Iris pigment epithelial cell (primary cell): ENCODE measurements at places on chromosomes 3 and 15.
A peak's percentile ranks its signal among the peaks of the same experiment; 100 is the strongest.

GRCh38 chr15:88658972-88659931, 20.4 kb downstream of the ISG20 start:
- DNase-seq, result peak; percentile 59

DNA sequence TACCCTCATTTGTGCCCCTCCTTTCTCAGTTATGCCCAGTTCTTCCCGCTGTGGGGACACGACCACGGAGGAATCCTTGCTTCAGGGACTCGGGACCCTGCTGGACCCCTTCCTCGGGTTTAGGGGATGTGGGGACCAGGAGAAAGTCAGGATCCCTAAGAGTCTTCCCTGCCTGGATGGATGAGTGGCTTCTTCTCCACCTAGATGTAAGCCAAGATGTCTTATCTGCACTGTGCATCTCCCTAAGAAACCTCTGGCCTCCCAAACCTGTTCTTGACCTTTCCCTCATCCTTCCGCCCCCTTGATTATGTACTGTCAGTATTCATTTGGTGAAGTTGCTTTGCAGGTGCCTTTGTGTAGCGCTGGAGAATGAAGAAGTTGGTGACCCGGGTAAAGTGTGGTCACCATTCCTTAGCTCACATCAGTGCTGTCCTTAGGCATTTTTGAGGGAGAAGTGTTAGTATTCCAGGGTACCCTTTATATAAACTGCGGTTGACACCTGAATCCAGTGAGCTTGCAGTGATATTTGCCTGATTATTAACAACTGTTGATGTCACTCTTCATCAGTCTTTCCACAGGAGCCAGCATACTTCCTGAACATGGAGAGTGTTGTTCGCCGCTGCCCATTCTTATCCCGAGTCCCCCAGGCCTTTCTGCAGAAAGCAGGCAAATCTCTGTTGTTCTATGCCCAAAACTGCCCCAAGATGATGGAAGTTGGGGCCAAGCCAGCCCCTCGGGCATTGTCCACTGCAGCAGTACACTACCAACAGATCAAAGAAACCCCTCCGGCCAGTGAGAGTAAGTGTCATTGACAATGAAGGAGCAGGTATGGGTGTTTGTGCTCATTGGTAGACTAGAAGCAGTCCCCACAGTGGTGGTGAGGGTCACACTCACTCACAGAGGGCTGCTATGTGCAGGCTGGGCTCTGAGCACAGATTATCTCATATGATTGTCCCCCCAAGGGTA, 966 bp downstream of the ALAS1 start:
- DNase-seq, result no peak

DNA sequence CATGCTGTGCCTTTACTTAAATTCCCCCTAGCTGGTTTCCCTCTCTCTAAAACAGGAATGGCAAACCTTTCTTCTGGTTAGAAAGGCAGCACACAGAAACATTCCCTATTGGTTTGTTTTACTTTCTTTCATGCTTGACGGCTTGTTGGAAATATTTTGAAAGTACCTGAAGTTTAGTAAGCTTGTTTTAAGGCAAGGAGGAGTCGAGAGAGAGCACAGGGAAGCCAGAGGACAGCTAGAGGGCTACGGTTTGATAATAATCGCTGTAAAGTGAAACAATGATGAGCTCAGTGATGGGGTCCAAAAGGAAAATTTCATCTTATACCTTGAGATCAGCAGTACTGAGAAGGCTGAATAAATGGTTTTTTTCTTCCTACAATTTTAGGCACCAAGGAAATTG, 64.1 kb downstream of the ATP13A4 start:
- DNase-seq, result no peak

DNA sequence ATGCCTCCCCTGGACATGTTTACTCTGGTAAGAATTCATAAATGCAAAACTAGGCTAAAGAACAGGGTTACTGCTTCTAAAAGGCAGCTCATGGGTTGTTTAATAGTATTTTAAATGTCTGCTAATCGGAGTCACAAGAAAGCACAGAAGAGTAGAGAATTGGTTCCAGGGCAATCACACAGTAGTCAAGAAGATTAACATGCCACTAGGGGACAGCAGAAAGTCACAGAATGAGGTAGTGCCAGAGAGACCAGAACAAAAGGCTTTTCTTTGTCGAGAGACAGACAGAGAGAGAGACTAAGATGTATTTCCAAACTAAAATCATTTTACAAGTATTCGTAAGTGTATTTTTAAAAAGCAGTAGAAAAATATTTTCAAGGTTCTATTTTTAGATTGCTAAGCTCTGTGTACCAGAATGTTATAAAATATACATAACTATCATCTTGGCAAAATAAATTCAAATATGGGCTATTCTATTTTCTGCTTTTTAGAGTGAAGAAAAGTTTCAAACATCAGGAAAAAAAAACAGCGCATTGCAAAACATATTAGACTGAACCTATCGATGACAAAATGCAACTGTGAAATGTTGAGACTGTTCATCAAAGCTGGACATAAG, 78.3 kb upstream of the CDIN1 start:
- peak; percentile 69 for DNase-seq

DNA sequence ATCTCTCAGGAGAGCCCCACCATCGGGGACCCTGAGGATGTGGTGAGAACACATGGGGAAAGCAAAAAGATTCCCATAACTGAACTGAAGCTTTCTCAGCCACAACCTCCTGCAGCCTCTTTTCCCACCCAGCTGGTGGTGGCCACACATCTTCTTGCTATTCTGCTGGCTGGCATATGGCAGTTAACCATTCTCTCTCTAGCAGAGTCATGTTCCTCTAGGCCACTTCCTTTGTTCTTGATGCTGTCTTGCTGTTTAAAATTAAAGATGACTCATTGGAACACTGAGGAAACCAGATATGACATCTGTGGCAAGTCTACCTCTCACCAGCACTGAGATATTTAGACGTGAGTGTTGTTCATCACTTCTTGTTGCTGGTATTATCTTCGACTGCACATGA, 180.3 kb upstream of the ROBO2 start:
- peak; percentile 12 for DNase-seq

DNA sequence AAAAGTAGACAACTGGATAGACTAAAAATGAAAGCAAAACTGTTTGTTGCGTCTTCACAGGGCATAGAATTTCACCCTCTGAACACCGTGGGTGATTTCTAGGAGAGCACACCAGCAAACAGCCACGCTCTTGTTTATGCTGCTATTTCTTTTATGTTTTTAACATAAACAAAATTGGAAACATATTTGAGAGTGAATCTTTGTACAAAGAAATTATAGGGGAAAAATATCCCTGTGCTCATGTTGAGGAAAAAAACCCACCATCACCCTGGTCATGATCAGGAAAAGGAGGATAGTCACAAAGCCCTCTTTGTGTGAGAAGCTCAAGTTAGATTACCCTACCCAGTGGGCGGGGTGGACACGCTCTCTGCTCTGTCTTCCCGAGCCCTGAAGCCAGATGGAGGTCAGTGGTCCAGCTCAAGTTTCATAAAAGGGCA, 313.3 kb downstream of the SATB1 start:
- no peak for DNase-seq

DNA sequence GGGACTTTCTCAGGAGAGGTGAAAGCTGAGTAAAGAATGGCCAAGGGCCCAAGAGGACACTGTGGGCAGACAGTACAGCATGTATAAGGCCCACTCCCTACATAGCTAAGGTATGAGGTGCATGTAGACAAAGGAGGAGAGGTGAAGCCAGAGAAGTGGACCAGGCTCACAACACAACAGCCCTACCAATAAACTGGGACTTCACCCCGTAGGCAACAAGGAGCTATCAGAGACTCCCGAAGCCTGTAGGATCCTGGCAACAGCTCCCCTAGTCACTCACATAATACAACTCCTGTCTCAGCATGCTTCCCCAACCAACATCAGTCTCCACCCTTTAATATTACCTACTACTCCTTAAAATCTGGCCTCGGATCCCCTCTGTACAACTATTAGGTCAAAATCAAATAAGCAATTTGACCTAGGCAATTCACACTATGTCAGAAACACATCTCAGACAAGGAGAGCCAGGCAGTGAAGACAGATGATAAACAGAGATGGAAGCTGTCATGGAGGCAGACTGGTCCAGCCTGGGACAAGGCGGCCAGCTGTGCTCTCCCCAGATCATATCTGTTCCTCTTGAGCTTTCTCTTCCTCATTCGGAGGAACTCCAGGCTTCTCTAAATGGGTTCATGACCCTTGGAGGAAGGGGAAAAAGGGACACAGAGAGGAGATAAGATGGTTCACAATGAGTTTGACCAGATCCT, 1.4 kb downstream of the XXYLT1 start:
- DNase-seq, result no peak

DNA sequence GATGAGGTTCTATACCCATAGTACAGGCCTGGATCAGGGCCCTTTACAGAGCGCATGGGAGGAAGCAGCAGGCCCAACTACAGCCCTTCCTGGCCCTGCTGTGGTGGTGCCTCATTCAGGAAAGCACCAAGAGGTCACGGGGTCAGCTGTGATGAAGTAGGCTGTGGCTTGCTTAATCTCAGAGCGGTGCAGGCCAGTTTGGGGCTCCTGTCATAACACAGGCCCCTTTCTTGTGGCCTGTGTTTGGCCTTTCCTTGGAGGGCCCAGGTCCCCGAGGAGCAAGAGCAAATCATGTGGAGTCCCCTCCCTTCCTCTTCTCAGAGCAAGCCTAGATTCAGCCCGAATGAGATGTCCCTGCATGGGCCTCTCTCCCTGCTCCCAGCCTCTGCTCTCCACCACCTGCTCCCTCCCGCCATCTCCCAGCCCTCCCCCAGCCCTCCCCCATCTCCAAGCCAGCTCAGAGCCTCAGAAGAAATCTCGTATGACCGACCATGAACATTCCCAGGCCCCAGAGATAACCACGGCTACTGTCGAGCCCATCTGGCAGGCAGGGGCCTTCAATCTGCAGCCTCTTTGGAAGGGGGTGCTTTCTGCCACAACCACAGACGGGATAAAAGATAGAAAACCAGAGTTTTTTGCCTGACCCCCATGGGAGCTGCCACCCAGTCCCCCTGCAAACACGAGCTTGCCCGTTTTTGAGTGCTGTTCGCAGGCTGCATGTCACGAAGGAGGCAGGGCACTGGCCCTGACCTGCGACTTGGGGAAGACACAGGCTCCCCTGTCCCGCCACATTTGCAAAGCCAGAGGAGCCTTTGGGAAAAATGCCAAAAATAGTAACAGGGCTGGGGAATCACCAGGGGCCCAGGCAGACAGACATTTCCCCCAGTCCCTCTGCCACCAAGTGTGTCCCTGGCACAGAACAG, 32.3 kb upstream of the DUSP7 start:
- peak; percentile 88 for DNase-seq

GRCh38 chr3:153379516-153379915, 217.5 kb downstream of the RAP2B start:
- no peak for DNase-seq

- peak; percentile 52 for DNase-seq
These were observed 174.8 kb upstream of the BCL6 start for GRCh38 chr3:187920030-187920429.

DNA sequence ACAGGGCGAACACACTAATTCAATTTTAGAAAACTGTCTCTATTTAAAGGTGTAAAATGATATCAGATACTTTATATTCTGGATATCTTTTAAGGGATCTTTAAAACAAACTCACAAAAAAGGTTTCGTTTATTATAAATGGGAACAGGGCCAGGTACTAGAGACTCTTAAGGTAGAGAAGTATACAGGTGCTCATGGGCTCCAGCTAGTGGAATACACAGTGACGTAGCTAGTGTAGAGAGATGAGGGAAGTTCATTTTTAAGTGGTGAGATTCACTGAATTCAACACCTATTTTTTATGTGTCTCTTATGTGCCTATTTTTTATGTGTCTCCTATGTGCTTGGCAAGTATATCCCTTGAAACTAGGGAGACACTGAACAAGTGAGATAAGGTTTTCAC, 132.7 kb upstream of the FAM3D start:
- no peak for DNase-seq

- DNase-seq, result no peak
These were observed 25.8 kb upstream of the CELF6 start for GRCh38 chr15:72345806-72346205.

DNA sequence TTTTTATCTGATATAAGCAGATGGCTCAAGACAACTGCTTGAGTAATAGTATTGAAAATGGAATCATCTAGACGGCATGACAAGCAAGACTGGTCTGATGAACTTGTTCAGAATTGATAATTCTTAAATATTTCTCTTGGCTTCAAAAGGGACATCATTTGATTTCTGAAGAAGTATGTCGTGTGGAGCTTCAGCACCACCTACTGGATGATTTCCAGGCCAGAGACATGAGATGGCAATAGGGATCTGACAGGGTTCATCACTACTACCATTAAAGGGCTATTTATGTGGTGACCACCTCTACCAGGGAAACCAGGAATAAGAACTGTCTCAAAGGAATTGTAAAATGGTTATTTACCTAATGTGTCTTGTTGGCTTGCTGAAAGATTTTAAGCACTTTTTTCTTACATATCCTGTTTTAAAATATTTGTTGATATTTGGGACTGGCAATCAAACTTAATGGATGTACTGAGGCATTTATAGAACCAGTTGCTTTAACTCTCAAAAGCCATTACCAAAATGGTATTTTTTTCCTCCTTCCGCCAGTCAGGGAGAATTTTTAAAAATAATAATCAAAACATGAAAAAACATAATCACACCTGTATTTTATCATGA, 99.5 kb upstream of the FAM98B start:
- peak; percentile 71 for DNase-seq
